Activated T-cell treated with anti-CD3 and anti-CD28 coated beads, Interleukin-2, amount 50 U/mL, for 1 hour (primary cell): ENCODE measurements at places on chromosomes 7 and 10.

DNA sequence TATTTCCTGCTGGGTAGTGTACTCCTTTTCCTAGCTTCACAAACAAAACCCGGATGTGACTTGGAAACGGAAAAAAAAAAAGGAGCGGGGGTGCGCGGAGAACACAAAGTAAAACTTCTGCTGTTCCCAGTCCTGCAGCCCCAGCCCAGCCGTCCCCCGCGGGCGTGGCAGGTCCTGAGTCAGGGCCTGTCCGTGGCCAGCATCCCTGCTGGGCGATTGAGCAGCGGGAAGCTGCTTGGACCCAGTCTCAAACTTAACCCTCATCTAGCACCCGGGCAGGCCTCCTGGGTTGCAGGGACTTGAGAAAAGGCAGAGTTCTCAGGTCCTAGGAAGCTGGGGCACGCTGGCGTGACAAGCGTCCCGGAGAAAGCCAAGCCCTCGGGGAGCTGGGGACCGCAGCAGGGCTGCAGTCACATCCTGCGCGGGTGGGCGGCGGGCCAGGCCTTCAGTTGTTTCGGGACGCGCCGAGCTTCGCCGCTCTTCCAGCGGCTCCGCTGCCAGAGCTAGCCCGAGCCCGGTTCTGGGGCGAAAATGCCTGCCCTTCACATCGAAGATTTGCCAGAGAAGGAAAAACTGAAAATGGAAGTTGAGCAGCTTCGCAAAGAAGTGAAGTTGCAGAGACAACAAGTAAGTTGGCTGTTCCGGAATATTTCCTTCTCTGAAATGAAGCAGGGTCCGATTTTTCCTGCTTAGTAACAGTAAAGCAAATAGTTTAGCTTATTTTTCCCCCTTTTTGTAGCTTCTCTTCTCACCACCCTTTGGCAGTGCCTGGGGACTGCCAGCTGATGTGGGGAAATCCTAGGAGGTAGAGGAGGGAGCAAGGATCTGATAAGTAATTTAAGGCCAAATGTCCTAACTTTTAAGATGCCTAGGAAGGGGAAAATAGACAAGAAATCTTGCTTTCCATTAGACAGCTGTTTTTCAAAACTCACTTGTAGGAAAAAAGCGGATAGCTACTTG lies at the start of gene GNG11:
TSS of gene GNG11 (plus strand) at position 129 of the 960 bp plus-strand sequence. CDS start at position 532, 403 bp downstream.
- peak; percentile 18 for DNase-seq

DNA sequence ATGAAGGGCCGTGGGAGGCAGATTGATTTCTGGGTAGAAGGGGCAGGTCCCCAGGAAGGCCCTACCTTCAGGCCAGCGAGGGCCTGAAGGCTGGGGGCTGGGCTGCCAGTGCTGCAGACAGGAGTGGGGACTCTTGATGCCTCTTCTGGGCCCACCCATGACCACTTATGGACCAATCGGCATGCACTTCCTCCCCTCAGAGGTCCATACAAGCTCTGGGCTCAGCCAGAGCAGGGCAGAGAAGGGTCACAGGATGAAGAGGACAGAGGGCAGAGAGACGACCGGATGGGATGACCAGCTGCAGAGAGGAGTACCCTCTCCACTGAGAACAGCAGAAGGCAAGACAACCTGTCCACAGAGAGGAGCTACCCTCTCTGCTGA lies 120.1 kb downstream of the DYNC2I1 start:
- no peak for DNase-seq

DNA sequence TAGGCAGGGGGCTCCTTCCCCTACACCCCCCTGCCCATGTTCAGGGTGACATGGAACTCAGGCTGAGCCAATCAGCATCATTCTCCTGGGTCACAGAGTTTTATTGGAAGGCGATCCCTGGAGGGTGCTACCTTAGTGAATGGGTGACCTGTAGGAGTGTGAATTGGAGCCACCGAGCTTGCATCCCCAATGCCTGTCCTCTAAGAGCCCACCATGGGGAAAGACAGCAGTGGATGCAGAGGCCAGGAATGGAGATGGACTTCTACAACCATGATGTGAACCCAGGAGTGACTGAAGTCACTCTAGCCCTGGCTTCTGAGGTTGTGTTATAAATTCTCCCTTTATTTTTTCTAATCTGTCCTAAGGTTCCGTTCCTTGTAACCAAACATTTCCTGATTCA lies 89.4 kb downstream of the CCDC71L start:
- DNase-seq: no peak

GRCh38 chr7:3882782-3883181 lies 581.7 kb downstream of the SDK1 start:
- DNase-seq: no peak

- no peak for DNase-seq
These were observed 55.3 kb upstream of the ADO start for GRCh38 chr10:62749093-62749683.

- no peak for DNase-seq
These were observed 59.4 kb upstream of the AHR start for GRCh38 chr7:17239046-17239445.

- no peak for DNase-seq
These were observed 130.1 kb downstream of the CREB5 start for GRCh38 chr7:28542410-28542809.

DNA sequence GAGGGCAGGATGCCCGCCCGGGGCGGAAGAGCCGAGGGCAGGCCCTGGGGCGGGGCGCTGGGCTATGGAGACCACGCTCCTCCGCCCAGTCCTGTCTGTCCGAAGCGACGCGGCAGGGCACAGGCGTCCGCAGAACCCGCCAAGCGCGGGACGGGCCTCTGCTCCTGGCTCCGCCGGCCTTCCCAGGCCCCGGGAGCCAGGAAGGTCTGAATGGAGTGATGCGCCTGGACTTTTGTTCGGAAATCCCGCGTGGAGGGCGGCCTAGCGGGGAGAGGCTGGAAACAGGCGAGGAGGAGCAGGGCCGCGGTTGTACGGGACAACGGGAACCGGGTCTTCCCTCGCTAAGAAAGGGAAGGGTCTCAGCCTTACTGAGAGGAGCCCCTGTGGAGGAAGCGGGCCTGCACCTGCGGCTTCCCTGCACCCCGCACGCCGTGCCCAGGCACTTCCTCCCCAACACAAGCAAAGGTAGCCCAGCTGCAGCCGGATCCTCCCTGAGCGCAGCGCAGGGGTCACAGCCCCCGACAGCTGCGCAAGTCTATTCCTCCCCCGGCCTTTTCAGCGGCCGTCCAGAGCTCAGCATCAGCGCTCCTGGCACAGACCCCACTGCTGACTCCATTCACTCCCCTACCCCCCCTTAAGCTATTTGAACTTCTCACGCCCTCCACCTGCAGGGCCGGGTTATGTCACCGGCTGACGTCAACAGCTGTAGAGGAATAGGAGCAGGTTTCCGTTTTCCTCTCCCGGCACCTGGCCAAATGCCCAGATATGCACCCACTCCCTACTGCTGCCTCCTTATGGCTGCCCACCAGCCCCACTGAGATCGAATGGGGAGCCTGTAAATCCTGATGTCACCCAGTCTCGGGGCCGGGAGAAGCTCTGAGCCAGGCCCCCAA lies 143.2 kb upstream of the RET start:
- DNase-seq: peak; percentile 55

- DNase-seq: no peak
These were observed 103.9 kb downstream of the SLC37A3 start for GRCh38 chr7:140294454-140294853.

- no peak for DNase-seq
These were observed 163.2 kb upstream of the GPR26 start for GRCh38 chr10:123502983-123503382.

DNA sequence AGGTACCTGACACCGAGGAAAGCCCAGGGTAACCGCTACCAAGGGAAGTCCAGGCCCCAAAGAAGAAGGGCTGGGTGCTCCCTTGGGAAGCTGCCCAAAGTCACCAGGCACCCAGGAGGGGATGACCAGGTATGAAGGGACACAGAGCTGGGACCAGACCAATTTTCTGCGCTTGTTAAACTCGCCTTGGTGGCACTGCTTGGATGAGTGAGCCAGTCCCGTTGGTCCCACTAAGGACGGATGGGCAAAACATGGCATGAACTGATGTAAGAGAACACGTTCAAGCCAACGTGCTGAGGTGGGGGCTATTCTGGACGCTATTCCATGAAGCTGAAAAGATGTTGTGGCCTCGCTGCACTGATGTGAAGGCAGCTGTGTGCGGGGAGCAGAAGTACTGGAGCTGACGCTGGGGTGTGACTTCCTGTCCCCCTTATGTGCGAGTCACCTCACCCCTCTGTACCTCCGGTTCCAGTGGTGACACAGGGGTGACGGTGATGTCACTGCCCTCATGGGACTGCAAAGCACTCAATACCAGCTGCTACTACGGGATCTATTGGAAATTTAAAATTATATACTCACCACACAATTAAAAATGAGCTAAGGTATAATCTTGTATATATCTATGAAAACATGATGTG lies 73.6 kb downstream of the COBL start:
- no peak for DNase-seq

- DNase-seq: no peak
These were observed 20.4 kb downstream of the PLEKHA8 start for GRCh38 chr7:30048582-30048981.

GRCh38 chr10:120477021-120477742 lies 20.2 kb downstream of the PLPP4 start:
- no peak for DNase-seq

GRCh38 chr7:47622946-47623640 lies 41.2 kb upstream of the TNS3 start:
- DNase-seq: no peak

- DNase-seq: no peak
These were observed 2.2 kb upstream of the HIP1 start for GRCh38 chr7:75740846-75741497.

DNA sequence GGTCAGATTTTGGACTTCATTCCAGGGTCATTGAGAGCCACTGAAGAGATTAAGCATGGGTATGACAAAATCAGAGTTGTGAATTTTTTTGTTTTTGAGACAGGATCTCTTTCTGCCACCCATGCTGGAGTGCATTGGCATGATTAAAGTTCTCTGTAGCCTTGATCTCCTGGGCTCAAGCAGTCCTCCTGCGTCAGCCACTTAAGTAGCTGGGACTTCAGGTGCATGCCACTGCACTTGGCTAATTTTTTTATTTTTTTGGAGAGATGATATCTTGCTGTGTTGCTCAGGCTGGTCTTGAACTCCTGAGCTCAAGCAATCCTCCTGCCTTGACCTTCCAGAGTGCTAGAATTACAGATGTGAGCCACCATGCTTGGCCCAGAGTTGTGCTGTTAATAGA lies 52.5 kb upstream of the GLCCI1 start:
- DNase-seq: no peak

DNA sequence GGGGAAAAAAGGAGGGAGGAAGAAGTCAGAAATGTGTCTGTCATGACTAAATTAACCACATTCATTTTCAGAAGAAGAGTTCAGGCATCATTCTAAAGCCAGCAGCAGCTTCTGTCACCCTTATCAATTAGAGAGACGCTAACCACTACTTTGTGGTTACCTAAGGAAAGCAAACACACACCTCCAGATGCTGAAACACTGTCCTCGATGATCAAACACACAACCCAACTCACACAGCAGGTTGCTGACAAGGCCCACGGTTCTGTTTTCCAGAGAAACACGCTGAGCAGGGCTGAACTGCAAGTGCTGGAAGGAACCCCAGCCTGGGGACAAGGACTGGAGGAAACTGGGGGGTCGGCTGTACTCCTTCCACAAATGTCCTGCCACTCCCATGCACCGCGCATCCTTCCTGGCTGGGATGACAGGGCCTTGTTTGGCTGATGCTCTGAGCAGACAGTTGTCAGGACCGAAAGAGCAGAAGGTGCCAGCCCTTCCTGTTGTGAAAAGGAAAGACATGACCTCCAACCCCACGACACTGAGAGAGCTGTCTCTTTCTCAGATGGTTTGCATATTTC lies 36.6 kb downstream of the PRKCQ start:
- peak; percentile 63 for DNase-seq

GRCh38 chr10:73065441-73065840 lies 31.2 kb downstream of the P4HA1 start:
- no peak for DNase-seq

GRCh38 chr7:69365651-69366192 lies 232.6 kb upstream of the AUTS2 start:
- no peak for DNase-seq

DNA sequence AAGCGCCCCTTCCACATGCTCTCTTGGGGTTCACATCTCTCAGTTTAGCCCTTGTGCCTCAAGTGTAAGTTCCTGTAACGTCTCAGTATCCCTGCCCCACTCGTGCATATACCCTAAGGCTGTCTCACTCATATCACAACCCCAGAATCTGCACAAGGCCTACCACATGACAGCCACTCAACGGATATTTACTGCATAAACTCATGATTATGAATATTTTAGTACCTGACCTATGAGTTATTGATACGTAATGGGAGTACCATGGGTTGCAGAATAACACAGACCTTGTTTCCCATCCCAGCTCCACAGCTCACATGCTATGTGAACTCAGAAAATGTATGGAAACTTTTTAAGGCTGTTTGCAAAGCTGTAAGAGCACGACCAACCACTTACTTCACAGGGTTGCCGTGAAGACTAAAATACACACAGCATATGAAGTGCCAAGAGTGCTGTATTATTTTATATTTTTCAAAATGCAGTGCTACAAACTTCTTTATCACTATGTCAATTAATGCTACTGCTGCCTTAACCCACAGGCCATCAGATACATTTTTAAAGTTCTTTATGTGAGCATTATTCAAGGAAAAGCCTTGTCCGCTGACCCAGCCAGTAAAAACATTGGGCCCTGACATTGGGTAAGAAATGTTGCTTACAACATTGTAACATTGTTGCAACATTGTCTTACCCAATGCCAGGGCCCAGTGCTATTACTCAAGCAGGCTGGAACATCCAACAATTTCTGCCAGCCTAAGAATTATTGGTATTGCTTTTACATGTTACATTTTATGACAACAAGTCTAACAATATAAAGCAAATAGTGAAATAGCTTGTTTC lies 97.2 kb downstream of the JAZF1 start:
- no peak for DNase-seq

DNA sequence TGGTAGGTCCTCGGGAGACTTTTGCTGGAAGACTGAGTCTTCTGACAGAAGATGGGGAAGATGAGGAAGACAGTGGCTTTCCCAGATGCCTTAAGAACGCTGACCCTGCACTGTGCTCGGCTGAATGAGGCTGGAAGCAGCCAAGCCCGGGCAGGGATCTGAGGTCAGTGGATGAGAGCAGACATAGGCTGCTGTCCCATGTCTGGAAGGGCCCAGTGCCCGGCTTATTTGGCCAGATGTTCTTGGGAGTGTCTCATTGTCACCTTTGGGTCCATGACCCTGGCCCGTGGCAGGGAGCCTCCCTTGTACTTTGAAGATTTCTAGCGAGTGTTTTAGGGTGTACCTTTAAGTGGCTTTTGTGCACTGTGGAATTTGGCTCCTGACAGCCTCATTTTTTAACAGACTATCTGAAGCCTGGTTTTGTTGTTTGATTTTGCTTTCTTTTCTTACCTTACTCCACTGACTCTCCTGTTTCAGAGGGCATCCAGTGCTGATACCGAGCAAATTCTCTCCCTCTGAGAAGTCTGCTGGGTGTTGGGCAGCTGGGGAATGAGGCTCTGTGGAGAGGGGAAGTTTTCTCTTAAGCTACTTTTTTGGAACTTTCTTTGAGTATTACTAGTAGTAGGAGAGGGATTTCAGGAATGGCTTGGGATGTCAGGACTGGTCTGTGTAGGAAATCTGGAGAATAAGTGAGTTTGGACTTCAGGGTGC lies 61.4 kb downstream of the CREB5 start:
- no peak for DNase-seq
